ENCODE measurements at places on chromosomes 7 and 10.

- DNase-seq: no peak
Observed at GRCh38 chr7:105982388-105982787, 19.3 kb downstream of the CDHR3 start.

- DNase-seq: no peak
Observed at GRCh38 chr7:74082770-74083116, 861 bp upstream of the LIMK1 start.

DNA sequence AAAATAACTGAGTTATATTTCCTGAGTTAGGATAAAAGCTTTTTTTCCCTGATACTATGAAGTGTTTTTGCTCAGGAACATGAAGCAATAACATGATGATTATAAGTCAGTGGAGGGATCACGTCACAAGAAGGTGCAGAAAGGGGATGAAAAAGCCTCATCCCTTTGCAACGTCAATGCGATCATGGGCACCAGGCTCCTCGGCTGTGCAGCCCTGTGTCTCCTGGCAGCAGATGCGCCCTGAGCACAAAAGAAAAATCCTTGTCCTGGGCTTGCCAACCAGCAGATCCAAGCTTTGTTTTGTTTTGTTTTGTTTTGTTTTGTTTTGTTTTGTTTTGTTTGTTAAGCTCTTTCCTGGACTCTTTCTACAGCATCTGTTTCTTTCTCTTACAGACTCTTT lies 103.5 kb upstream of the PRSS1 start:
- no peak for DNase-seq

DNA sequence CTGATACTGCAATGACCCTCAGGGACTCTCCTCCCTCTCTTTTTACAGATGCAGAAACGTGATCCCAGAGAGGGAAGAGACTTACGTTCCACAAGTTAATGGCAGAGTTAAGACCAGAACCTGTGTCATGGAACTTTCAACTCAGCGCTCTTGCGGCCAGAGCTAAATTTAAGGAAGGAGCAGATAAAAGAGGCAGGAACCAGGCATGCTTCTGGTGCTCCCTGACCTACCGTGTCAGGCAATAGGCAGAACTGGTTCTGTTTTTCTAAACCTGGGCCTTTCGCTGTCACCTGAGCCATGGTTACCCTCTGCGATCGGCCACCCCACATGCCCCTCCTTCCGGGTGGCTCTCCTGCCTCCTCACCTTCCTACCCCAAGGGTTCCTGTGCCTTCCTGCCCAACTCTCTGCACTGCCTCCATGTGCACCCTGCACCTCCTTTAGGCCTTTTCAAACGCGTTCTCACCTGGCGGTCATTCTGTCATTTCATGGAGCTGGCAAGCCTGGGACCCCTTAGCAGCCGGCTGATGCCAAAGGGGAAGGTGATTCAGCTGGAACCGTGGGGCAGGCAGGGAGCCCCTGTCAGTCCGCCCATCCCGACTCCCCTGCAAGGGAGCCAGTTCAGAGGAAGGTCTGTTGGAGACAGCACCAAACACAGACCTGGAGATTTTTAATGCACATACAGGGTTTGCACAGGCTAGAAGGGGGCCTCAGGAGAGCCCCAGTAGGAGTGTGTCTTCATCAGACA lies 7.7 kb upstream of the GBX1 start:
- DNase-seq: no peak

DNA sequence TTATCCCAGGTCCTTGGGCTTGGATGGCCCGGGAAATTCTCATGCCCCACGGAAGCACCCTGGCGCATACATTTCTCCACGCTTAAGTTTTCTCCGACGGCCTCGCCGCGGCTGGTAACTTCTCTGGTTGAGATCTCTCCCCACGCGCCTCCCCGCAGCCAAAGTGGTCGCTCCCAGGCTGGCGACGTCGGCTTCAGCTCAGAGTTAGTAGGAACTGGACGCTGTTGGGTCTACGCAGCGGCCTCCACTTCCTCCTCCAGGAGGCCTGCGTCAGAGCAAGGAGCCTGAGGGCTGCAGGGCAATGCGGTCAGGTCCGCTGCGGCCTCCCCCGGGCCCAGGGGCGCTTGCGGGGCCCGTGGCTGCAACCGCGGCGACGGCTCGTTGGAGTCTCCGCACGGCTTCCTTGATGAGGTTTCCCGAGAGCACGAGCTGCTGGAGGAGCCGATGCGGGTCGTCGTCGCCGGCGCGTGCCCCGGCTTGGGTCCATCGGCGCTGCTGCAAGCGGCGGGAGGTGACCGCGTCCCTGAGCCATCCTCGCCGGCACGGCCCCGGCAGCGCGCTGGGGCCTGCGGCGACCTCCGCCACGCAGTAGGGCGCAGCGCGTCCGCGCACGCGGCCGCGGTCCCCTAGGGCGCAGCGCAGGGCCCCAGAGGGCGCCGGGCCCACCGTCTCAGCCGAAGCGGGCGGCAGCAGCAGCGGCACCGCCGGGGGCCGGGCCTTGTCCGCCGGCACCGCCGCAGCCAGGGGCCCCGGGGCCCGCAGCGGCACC lies 744 bp downstream of the FRAT2 start:
- DNase-seq: no peak

DNA sequence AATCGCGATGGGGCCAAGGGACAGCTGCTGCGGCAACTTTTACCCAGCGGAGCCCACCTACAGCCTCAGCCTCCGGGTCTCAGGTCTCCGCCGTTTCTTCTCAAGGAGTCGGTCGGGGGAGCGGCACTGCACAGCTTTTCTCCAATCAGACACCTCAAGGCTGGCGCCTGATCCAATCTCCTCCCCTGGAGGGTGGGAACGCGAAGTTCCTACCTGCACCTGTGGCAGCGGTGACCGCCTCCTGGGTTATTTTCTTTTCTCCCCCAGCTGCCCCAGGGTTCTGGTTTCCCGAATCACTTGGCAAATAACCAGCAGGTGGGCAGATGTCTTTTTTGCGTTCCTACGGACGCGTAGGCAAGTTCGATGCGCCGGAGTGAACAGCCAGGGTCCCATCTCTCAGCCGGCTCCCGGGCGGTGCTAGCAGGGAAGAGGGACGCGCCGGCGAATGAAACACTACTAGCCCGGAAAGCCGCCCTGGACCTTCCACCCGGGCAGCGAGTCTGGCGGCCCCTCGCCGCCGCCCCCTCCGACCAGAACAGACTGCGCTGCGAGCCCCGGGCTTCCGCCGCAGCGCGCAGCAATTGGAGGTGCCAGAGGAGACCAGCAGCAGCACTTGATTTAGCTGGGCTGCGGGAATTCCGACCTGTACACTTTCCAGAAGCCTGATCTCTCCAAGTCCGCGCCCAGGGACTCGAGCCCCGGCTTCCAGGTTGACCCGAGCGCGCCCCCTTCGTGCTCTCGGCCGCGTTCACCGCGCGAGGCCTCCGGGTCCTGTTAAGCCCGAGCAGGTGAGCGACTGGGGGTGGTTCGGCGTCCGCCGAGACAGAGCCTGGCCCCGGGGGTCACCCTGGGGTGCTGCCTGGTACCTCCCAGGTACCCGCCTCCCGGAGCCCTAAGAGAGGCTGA lies at the start of gene PRR15:
TSS of gene PRR15 (plus strand) at position 246 of the 906 bp plus-strand sequence. CDS start 2,495 bp downstream, outside the sequence.
- peak; percentile 40 for DNase-seq

DNA sequence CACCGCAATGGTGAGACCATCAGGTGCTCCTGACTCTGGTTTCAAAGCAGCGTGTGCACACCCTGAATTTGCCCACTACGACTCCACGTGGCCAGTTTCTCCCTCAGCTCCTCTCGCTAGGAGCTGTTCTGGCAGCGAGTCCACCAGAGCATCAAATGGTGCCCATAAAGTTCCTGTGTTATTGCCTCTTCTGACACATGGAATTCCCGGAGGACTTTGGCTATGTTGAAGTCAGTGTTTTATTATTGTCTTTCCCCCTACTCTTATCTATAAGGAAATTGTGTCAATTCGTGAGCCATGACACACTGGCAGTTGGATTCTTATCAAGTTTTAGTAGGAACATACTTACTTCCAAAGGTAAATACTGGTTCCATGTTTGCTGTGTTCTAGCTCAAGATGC lies 53.9 kb upstream of the NPVF start:
- no peak for DNase-seq

- DNase-seq: no peak
Observed at GRCh38 chr10:35244549-35244948, 91.8 kb upstream of the CCNY start.

DNA sequence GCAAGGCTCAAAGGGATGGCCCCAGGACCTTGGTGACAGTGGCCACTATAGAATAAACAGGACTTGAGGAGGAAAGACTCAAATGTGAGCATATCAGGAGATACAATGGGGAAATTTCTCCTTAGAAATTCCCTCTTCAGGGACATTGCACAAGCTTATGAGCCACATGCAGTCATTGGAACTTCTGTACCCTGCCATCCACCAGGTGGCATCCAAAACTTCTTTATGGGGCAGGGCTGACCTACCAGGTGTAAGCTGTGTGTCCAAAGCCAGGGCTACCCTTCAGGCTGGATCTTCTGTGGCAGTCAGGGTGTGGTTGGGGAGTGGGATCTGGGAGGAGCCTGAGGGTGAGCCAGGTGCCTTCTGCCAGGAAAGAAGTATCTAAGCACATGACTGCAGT lies 36.6 kb upstream of the LRRC18 start:
- no peak for DNase-seq

- DNase-seq: no peak
Observed at GRCh38 chr10:69899727-69900595, 98.3 kb downstream of the COL13A1 start.

DNA sequence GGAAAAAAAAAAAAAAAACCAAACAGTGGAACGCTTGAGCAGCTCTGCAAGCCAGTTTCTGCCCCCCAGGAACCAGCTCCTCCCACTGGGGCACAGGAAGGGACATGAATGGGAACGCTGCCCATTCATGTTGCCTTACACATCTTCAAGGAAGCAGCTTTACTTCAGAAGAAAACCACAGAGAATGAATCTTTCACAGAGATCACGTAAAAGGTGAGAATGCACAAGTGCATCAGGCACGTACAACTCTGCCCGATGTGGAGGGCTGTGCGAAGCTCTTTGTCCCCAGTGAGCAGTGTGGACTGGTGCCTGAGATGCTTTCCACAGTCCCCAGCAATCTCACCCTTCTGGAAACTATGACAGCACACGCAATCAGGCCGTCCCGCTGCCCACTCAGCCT lies 106.2 kb downstream of the DLG5 start:
- DNase-seq: no peak

Data from NCI-H1092 (cell line).